Cerebellar nuclear complex (tissue), 1 donor: ENCODE measurements at places on chromosomes 3 and 15.

- no peak for DNase-seq
These were observed 244.0 kb upstream of the TBC1D5 start for GRCh38 chr3:17986348-17986816.

DNA sequence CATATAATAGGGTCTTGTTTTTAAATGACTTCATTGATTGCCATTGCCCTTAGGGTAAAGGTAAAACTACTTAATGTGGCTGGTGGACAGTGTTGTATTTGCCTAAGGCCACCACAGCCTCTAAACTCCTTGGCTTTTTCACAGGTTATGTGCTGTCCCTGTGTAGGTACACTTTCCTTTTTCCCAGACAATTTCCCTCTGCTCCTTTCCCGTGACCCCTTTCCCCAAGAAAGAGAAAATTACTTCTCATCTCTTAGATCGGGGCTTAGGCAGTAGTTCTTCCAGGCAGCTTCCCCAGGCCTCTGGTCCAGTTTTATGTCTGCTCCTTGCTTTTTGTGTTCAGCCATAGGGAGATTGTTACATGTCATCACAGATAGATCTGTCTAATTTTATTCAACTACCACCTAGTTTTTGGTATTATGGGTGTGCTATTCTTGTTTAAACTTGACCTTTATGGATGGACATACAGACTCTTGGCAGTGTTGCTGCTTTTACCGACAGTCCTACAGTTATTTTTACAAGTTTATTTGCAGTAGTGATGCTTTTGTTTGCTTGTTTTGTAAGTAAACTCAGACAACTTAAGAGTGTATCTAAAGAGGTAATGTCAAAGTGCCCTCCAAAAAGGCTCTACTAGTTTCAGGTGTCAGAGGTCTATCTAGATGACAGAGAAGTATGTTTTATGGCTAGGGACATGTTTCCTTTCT, 20.5 kb upstream of the SCAANT1 start:
- DNase-seq = no peak

- no peak for DNase-seq
These were observed 637.3 kb downstream of the TUSC7 start for GRCh38 chr3:117346901-117347300.

GRCh38 chr15:22838292-22839042, at the start of gene NIPA2:
TSS of gene NIPA2 (plus strand) at chr15:22838666. CDS start at chr15:22851732, 13,066 bp downstream.
- peak; percentile 75 for DNase-seq

DNA sequence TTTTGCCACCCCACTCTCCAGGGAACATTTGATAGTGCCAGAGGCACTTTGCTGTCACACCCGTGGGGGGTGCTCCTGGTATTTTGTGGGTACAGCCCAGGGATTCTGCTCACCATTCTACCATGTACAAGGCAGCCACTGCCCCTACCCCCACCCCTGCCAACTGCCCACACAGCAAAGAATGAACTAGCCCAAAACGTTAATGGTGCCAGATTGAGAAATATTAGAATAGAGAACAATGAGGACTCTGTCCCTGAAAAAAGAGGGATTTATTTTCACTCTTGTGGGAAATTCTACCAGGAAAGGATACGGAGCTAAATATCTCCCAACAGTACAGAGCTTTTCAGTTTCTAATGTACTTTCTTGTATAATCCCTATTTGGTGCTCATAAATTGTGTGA, 154.5 kb upstream of the SUCLG2 start:
- DNase-seq = no peak

DNA sequence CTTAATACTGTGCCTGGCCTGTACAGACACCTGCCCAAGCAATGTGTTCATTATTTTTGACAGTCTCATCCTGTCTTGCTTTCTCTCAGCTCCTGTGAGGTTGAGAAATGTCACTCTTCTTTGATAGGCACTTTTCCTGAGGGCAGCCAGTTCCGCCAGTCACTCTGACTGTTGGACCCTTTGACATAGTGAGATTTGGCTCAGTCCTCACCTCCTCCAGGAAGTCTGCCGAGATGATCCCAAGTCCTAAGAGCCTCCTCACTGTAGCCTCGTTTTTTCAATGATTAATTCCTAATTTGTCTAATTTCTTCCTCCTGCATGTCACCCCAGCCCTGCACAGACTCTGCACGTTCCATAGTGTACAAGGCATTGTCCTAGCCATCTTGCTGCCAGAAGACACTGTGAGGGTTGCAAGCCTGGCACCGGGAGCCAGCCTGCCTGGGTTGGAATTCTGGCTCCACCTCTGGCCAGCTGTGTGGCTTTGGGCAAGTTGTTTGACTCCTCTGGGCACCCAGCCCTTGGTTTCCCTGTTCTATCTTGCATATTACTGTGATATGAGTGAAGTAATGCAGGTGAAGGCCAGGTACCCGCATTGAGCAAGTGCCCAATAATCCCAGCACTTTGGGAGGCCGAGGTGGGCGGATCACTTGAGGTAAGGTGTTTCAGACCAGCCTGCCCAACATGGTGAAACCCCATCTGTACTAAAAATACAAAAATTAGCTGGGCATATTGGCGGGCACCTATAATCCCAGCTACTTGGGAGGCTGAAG, 24.3 kb downstream of the RPLP1 start:
- DNase-seq = no peak

DNA sequence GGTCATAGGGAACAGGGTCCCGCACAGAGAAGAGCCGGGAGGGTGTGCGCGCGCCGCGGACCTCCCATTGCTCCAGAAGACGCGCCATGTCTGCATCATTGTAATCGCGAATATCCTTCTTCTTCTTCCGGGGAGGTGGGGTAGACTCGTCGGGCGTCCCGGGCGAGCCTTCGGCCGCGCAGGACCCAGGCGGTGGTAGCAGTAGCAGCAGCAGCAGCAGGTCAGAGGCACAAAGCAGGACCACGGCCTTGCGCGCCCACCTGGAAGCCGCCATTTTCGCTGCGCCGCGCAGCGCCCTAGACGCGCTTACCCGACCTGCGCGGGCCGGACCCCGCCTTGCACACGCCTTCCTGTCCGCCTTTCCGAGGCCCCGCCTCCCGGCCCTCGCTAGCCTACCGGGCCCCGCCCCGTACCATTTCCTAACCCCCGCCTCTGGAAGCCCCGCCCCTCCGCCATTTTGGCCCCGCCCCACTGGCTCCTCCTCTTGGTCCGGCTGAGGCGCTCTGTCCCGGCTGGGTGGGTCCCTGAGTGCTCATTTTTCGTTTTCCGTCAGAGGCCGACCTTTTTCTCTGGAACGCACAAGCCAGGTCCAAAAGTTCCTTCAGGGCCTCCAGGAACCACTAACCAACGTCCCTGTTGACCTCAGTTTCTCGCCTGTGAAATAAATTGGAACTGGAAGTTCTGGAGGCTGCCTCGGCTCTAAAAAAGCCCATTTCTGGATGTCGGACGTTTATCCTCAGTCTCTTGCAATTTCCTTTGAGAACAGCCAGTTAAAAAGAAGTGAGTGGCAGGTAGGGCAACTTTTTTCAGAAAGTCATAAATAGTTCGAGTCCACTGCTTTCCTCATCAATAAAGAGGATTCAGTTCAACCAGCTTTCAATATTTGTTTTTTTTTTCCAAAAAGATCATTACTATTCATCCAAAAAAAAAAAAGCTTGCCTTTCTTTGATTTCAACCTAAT, at the start of gene MESD:
Gene MESD, minus strand, starts transcription at position 302 of the 961 bp plus-strand sequence. Its CDS starts 28 bp downstream, at position 274.
- DNase-seq = peak; percentile 54
